ENCODE measurements at places on chromosomes 11 and 22.

GRCh38 chr22:30876221-30876751 is 92.3 kb downstream of the MORC2 start:
- DNase-seq, result no peak

DNA sequence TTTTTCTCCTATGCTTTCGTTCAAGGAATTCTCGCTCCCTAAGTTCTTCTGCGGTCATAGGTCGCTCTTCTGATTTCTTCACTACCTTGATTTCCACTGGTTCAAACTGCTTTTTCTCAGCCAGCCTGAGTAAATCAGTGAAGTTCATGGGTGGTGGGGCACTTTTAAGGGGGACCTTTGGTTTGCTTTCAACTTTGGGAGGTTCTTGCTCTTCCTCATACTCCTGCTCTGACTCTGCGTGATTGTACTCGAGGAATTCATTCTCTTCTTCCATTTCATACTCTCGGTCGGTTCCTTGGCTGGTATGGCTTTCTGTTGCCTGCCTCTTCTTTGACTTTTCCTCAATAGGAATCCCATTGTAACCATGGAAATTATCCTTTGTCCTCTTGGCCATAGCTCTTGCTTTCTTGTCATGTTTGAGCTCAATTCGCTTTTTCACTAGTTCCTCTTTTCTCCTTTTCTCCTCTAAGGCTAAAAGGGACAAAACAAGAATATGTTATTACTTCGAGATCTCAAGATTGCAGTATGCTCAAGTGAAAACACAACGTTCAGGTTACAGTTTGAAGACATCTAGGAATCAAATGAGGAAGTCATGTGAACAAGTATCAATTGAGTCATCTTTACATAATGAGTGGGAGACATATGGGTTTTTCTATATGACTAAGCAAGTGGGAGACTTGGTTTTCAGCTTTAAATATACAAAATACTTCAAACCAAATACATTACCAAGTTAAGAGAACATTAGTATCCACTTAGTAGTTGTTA is 16.2 kb downstream of the MISFA start:
- no peak for DNase-seq

- DNase-seq, result no peak
Observed at GRCh38 chr11:45933846-45934579, 11.6 kb downstream of the LARGE2 start.

GRCh38 chr22:19619144-19620009 is 94.9 kb upstream of the SEPTIN5 start:
- no peak for DNase-seq

DNA sequence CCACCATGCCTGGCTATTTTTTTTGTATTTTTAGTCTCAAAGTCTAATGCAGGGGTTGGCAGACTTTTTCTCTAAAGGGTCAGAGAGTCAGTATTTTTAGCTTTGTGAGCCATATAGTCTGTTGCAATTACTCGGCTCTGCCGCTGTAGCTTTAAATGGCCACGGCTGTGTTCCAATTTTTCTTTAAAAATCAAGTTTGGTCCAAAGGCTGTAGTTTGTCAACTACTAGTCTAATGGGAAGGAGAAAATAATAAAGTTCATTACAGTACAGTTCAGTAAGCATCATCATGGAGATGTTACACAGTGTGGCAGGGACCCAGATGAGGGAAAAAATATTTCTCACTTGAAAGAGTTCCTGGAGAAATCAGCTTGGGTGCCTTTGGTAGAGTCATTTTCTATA is 107.6 kb downstream of the CSNK2A3 start:
- DNase-seq, result no peak

- DNase-seq, result no peak
Observed at GRCh38 chr22:25551396-25551795, 13.1 kb upstream of the GRK3 start.

DNA sequence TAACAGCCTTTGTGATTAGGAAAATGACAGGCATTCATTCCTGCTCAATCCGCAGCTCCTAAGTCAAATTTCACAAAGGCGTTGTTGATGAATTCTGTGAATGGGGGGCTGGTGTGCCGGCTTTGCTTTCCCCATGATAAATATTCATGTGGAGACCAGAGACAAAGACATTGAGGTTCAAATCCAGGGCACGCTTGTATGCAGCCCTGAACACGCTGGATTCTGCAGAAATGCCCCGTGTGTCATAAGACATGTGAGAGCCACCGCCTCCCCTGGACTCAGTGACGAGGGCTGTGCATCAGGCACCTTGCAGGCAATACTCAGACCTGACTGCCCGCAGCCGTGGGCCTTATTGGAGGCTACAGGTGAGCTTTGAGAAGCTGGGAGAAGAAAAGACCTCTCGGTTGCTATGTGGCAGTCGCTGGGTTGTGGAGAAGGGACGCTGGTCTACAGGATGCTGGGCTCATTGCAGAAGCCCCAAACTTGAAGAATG is 906.2 kb downstream of the BRD1 start:
- DNase-seq, result peak; percentile 45

GRCh38 chr22:34834059-34834458 is 231.9 kb upstream of the ISX start:
- no peak for DNase-seq

GRCh38 chr11:8016440-8016839 is 29.3 kb downstream of the EIF3F start:
- DNase-seq, result no peak

DNA sequence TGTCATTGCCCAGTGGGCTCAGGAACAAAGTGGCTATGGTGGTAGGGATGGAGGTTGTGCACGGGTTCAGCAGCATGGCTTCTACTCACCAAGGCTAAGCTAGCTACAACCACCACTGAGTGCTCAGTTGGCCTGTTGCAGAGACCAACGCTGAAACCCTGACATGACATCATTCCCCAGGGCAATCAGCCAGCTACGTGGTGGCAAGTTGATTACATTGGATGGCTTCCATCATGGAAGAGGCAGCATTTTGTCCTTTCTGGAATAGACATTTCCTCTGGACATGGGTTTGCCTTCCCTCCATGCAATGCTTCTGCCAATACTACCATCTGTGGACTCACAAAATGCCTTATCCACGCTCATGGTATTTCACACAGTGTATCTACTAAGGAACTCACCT is 634.3 kb downstream of the OPCML start:
- DNase-seq, result no peak

GRCh38 chr11:22161489-22161888 is 31.4 kb upstream of the ANO5 start:
- DNase-seq, result no peak

- DNase-seq, result no peak
Observed at GRCh38 chr11:76557466-76557865, 112.6 kb downstream of the EMSY start.

- no peak for DNase-seq
Observed at GRCh38 chr22:45483918-45484499, 18.7 kb upstream of the FBLN1 start.

- no peak for DNase-seq
Observed at GRCh38 chr11:44615913-44616791, 50.7 kb downstream of the CD82 start.

DNA sequence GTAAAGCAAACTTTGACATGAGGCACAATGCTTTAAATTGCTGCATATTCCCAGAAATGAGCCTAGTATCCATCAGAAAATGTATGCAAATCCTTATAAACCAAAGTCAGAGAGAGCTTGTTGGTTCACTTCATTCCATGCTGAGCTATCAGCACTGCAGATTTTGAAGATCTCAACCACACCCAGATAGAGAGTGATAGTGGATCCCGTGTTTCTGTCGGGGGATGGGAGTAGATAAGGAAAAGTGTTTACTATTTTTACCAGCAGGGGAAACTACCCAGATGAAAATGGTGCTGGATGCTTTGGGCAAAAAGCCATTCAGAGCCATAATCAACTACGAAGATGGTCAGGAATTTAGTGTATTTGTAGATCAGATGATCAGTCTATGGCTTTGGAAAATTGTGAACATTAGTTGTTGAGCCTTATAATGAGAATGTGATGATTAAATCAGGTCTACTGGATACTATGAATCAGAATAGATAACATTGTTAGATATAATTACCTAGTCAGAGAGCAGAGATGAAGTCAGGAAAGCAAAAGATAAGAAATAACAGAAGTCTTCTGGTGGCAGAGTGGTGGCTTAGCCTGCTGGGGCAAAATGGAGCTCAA is 10.8 kb downstream of the OR51B6 start:
- no peak for DNase-seq

- peak; percentile 81 for DNase-seq
Observed at GRCh38 chr22:23069502-23070357, 589 bp upstream of the GNAZ start.

- no peak for DNase-seq
Observed at GRCh38 chr11:25065746-25066145, 568.9 kb downstream of the LUZP2 start.

DNA sequence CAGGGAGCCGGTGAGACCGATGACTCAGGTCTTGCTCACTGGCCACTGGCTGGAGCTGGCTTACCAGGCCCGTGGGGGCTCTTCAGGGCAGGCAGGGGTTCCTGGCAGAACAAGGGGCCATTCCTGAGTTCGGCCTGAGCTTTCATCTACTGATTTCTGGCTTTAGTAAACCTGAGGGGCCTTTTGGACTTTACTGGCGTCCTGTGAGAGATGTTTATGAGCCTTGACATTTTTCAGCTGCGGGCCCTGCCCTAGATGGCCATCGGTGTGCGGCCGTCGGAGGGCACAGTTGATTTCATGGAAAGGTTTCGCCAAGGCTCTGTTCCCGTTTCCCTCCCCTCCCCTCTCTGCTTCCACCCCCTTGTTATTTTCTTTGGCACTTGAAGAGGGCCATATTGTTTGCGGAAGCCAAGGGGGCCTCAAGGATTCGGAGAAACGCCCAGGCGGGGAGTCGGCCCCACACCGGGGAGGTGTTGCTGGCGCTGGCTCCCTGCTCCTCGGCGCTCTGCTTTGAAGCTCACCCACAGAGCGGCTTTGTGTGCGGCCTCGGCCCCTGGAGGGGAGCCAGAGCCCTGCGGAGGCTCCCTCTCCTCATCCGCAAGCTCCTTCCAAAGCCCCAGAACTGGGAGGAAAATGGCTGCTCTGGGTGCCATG is 17.7 kb downstream of the ELF5 start:
- no peak for DNase-seq

- no peak for DNase-seq
Observed at GRCh38 chr11:78828676-78829075, 254.0 kb upstream of the NARS2 start.

GRCh38 chr11:72598466-72598865 is 75.8 kb downstream of the PDE2A start:
- DNase-seq, result no peak

- no peak for DNase-seq
Observed at GRCh38 chr11:73453562-73453961, 77.4 kb downstream of the RELT start.

- DNase-seq, result no peak
Observed at GRCh38 chr22:36580846-36581245, 51.9 kb upstream of the EIF3D start.

- DNase-seq, result no peak
Observed at GRCh38 chr11:47149782-47150181, 26.9 kb downstream of the ARFGAP2 start.

DNA sequence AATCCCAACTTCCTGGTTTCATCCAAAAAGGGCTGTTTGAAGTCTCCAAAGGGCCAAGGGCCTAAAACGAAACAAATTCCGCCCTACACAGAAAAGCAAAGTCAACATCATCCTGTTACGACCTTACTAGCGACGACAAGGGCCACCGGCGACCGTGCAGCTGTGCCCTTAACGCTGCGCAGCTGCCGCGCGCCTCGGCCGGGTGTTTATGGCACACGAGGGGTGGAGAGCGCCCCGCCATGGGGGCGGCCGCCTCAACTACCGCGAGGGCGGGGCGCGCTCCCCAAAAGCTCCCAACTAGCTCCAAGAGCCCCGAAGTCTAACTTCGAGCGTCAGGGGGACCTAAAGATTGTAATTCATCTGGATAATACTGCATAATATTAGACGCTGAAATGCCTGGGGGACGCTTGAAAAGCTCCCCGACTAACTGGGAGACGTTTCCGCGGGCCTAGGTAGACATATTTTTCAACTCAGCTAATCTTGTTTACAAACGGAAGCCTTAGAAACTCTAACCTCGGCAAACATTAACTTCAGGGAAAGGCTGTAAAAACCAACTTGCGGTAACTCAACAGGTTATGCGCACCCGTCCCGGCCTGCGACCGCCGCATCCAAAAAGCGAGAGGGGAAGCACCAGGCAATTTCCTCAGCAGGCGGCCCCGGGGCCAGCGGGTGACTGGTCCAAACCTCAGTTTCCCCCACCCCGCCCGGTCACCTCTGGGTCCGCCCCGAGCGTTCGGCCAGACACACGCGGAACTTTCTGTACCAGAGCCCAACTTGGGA is 694 bp downstream of the TMEM123 start:
- peak; percentile 52 for DNase-seq

DNA sequence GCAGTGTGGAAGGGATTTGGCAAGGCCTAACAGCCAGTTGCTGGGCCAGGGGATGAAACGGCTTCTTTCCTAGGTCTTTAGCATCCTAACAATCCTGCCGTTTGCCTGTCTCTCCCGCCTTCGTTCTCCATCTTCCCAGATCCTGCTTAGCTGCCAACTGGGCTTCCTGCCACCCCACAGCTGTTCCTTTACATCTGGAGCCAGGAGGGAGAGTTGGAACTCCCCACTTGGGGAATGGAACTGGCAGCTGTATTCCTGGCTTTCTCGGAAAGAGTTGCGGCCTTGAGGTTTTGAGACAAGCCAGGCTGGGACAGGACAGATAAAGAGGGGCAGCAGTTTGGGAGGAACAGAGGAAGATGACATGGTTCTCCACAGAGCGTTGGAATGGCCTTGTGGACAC is 59.6 kb downstream of the ST3GAL4 start:
- DNase-seq, result peak; percentile 23

DNA sequence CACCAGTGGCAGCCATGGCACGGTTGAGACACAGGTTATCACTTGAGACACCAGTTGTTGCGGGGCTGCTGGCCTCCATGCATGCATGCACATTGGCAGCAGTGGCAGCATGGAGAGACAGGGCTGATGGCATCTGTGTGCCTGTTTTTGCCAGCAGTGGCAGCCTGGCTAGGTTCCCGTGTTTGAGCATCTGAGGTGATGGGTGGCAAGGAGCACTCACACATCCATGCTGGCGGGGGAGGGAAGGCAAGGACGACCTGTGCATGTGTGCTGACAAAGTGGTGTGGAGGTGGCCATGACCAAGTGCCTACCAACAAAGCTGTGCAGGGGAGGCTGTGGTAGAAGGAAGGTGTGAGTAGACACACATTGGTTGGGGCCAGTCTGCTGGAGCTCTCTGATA is 133.5 kb downstream of the CNTN5 start:
- DNase-seq, result no peak

DNA sequence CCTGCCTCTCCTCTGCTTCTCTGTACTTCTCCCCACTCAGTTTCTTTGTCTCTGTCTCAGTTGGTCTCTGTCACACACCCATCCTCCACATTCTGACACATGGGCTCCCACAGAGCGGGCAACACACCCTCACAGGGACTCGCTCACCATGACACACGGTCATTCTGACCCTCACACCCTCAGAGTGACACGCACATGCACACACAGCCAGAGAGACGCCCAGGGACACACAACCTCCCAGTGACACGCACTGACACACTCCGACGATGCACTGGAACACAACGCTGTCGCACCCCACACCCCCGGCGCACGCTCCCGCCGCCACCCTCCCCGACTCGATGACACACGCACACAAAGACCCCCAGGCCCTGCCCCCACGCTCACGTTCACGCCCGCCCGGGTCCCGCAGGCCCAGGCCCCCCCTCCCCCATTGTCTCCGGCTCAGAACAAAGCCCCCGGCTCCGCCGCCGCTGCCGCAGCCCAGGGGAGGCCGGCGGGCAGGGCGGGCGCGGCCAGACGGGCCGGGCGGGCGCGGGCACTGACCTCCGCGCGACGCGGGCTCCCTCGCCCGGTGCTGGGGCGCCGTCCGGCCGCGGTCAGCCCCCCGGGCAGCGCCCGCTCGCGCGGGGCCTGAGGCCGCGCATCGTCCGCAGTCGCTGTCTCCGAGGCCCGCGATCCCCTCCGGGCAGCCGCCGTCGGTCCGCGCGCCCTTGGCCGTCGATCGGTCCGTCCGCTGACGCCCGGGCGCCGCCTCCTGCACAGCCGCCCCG is 404 bp downstream of the DCHS1 start:
- no peak for DNase-seq

Measured in anterior cingulate cortex (tissue), 58 donors.